NK-92 treated with Interleukin-12 subunit alpha and Interleukin-12 subunit beta, amount 100 ng/mL, for 24 hours (cell line): ENCODE measurements at places on chromosomes 6 and 20.

GRCh38 chr6:43880236-43881137, 110.5 kb downstream of the VEGFA start:
- no peak for DNase-seq

DNA sequence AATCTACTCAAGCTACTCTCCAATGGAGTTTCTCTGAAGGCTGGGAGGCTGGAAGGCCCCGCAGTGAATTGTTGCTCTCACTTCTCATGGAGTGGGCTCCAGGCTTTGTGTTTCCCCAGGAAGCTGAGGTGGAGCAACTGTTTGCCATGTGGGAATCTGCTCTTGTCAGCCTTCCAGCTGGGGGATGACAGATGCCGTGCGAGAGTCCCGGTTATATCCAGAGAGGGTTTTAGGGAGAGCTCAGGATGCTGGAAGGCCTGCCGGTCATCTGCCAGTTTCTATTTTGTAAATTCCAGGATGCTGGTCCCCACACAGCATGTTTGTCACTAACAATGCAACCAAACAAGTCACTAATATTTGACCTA, 98.2 kb upstream of the NAA20 start:
- no peak for DNase-seq

GRCh38 chr6:133854364-133855275, 34.3 kb upstream of the TCF21 start:
- no peak for DNase-seq

- DNase-seq = no peak
Measured at GRCh38 chr6:54907355-54907754, 60.8 kb downstream of the FAM83B start.

DNA sequence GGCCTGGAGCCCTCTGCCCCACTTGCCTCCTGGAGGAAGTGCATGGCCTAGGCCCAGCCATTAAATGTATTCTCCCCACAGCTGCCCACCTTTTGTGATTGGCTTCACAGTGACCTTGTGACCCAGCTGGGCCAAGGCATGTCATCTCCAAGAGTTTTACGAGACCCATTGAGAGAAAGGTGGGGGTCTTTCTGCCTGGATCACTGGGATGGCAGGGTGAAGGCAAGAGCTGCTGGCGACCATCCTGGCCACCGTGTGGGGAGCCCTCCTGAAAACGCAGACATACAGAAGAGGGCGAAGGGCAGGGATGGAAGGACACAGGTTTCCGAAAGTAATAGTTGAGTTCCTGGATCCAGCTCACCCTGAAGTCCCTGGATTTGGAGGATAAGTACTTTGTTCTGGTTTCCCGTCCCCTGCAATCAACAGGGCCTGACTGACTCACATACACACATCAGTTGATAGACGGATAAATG, 12.3 kb upstream of the SPO11 start:
- no peak for DNase-seq
